ENCODE measurements at places on chromosomes 16 and 17.
A peak's percentile ranks its signal among the peaks of the same experiment; 100 is the strongest.

DNA sequence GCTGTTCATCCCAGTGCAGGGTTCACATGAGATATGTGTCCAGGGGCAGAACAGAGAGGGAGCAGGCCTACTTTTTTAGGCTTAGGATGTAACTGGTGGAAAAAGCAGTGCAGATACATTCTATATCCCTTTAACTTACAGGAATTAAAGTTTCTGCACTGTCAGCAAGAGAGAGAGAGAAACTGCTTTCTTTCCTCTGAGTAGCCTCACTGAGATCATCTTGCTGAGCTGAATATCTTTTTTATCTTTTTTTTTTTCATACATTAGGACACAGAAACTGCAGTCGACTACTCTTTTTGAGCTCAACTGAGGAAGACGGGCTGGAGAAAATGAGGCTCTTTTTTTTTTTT, 50.1 kb downstream of the CNGB1 start:
- DNase-seq = no peak

- peak; percentile 78 for DNase-seq
Observed at GRCh38 chr17:38912221-38912813, 13.1 kb upstream of the LASP1NB start.

DNA sequence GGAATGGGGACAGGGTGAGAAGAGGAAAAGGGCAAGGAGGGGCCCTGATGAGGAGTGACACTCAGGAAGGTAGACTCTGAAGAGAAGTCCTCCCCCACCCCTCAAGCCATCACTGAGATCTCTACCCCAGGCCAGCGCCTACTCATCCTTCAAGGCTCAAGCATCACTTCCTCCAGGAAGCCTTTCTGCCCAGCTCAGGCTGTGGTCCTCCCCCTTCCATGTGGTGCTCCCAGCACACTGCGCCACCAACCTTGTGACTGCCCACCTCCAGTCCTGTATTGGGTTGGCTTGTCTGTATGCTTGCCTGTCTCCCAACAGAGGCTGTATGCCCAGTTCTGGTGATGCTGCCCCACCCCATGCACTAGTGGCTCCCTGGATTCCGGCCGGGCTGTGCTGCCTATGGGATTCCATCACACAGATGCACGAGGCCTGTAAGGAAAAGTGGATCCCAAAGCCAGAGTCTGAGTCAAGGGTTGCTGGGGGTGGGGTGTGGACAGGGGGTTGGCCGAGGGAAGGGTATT, 19.8 kb upstream of the ZFP90 start:
- DNase-seq = no peak

DNA sequence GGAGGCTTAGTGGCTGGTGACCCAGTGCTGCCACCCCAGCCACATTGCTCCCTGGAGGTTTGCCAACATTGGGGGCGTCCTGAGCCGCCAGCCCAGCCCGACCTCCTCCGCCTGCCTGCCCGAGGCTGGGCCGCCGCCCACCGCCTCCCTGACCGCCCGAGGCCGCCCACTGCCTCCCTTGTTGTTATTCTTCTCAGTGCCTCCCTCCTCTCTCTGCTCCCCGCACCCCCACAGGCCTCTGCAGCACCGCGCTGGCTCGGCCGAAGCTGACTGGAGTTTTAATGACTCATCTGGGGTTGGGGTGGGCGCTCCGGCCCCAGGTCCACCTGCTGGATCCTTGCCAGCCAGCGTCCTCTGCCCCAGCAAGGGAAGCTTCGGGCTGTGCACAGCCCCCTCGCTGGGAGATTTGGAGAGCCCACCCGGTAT, 102.5 kb downstream of the RBFOX3 start:
- DNase-seq = no peak

DNA sequence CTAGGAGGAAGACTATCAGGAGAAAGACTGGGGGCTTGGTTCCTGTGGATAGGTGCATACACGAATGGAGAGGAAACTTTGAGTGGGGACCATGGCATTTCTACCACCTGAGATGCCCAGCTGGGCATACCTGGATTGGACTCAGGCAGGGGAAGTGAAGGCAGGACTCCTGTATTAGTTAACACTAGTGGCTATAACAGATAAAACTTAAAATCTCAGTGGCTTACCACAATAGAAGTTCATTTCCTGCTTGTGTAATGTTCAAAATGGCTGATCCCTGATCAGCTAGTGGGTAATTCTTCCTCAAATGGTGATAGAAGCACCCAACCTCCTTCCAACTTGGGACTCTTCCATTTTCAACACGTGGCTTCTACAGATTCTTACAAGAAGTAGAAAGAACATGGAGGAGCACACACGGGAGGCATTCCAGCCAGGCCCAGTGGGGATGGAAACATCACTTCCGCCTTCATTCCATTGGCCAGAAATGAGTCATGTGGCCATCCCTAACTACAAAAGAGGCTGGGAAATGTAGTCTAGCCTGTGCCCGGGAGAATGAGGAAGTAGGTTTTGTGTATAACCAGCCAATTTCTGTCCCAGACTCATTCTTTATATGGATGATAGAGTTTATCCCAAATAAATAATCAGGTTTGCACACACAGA, 112.1 kb downstream of the UTP18 start:
- no peak for DNase-seq

DNA sequence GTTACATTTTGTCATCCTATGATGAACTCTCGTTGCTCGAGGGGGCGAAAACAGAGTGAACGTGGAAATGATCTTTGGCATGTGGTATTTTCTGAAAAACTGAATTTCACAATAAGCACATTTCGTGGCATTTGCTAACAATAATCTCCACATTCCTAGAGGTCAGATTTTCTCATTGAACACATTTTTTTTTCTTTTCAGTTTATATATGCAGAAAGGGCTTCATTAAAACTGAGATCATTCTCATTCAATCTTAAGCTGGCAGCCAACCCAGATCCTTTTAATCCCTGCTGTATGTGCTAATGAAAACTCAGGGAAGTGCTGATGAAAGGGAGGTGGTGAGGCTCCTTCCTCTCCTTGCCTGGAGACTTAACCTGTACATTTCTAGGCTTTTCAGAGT, 52.6 kb downstream of the PRKCA start:
- no peak for DNase-seq

GRCh38 chr16:17469741-17470181, 999 bp downstream of the XYLT1 start:
- DNase-seq = peak; percentile 40

GRCh38 chr17:82756166-82756565, 4.3 kb downstream of the TBCD start:
- no peak for DNase-seq

DNA sequence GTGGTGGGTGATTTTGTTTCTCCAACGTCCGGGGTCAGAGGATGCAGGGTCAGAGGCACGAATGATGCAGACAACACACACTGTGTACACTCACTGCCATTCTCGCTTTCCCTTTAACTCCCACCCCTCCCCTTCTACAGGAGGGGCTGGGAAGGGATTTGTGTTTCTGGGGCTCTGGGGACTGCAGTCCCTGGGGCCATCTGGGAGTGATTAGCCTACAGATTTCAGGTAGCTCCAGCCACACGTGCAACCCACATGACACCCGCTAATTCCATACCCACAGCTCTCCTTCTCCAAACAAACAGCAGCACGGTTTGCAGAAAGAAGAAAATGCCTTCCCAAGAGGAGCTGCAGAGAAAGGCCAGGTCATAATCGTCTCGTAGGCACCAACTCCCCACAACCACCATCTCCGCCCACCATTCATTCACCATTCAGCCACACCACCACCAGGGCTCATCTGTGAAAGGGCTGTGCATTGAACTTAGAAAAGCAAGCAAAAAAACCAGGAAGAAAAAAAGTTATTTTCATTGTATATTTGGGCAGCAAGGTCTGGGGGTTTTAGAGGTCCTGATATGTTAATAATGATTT, 9.4 kb upstream of the SOX9 start:
- no peak for DNase-seq

DNA sequence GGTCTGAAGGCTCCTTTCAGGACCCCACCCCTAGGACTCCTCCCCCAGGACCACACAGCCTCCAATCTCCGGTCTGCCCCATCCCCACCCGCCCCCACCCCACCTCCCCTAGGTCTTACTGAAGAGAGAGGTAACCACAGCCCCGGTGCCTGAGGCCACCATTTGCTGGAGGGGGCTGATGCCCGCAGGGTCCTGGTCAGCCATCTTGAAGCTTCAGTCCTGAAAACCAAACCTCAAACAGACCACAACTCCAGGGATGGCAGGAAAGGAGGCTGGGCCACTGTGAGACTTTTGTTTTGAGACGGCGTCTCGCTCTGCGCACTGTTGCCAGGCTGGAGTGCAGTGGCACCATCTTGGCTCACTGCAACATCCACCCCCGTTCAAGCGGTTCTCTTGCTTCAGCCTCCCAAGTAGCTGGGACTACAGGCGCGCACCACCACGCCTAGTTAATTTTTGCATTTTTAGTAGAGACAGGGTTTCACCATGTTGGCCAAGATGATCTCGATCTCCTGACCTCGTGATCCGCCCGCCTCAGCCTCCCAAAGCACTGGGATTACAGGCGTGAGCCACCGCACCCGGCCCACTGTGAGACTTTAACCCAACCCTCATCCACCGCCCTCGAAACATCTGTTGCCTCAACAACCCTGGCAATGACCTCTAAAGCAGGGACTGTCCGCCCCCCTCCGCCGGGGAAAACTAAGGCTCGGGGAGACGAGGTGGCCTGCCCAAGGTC, 1.1 kb downstream of the SLC25A39 start:
- DNase-seq = no peak

DNA sequence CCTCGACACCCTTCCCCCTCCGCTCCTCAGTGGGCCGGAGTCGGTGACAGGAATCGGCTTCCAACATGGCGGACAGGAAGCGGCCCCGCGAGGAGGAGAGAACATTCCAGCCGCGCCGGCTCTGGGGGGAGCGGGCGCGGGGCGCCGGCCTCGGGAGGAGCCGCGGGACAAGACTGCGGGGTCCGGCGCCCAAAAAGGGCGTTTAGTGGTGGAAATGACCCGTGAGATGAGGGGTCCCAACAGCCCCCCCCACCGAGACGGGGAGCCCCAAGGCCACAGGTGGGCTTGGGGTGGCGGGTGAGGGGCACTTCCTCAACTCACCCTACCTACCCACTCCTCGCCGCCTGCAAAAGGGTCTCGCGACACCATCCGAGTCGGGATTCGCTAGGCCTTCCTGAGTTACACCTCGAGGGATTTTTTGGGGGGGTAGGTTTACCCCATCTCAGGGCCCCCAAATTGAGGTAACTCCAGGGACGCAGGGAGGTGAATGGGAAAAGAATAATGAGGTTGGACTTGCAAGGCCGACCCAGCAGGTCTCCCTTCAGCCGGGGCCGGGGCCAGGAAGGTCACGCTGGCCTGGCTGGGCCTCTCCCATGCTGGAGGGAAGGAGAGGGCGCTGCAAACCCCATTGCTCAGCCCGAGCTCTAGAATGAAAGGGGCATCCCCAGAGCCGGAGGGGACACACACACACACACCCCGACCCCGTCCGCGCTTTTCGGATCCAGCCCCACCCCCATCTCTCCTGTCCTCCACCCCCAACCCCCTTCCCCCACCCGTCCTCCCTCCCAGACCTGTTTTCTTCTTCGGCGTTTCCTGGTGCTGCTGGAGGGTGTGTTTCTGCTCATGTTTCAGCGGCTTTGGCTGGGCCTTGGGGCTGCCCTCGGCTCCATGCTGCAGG, 707 bp downstream of the NUFIP2 start:
- DNase-seq = peak; percentile 79

GRCh38 chr17:40373324-40373723, 8.8 kb upstream of the GJD3 start:
- DNase-seq = no peak

DNA sequence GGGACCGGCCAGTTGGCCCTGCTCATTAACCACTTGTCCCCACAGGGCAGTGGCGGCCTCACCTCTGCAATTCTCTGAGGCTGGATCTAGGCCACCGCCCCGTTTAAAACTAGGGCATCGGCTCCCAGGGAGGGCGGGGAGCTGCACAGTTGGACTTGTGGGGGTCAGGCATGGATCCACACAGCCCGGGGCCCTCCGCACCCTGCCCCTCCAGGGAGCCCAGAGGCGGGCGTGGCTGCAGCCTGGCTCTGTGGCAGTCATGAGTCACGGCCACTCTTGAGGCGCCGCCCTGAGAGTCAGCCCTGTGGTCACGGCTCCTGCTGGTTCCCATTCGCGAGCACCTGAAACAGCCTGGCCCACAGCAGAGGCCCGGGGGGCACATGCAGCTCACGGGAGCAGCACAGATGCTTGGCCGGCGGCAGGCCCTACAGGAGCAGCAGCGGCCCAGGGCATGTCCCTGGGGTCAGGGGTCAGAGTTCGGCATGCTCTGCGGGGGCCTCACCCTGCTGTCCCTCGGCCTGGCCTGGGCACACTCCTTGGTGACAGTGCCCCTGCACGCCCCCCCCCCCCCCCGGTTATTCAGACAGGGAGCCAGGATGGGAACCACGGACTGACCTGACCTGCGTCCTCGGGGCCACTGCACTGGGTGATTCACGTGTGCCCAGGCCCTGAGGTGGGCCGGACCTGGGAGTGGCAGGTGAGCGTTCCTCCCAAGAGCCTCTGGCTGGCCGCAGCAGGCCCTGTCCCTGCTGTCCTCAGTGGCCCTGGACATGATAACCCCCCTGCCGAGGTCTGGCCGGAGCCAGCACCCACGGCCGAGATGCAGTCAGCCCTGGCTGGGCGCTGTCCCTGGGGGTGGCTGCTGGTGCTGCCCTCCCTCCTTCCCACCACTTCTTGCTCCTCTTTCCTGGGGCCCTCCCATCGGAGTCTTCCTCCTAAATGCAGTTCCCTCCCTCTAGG, 8.2 kb downstream of the CAPN15 start:
- peak; percentile 56 for DNase-seq

- DNase-seq = no peak
Observed at GRCh38 chr17:56914581-56915273, 878 bp upstream of the TRIM25 start.

GRCh38 chr17:5516060-5516792, 29.9 kb downstream of the MIS12 start:
- no peak for DNase-seq

DNA sequence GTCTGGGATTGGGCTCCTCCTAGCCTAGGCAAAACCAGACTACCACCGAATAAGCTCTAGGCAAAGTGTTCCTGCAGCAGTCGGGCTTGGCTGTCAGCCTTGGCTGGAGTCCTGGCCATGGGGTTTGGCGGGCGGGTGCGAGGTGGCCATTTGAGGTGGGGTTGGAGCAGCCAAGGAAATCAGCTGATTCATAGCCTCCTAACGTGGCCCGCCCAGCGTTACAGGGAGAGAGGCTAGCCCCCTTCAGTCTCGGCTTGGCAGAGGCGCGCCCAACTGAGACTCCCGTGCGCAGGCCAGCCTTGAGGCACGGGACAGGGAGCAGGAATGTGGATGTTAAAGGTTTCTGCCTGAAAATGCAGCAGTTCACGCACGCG, 1.9 kb downstream of the PMP22 start:
- peak; percentile 92 for DNase-seq

GRCh38 chr17:55059724-55060123, 91.2 kb downstream of the STXBP4 start:
- no peak for DNase-seq

GRCh38 chr17:83155128-83156121, 76.0 kb downstream of the METRNL start:
- DNase-seq = peak; percentile 69

DNA sequence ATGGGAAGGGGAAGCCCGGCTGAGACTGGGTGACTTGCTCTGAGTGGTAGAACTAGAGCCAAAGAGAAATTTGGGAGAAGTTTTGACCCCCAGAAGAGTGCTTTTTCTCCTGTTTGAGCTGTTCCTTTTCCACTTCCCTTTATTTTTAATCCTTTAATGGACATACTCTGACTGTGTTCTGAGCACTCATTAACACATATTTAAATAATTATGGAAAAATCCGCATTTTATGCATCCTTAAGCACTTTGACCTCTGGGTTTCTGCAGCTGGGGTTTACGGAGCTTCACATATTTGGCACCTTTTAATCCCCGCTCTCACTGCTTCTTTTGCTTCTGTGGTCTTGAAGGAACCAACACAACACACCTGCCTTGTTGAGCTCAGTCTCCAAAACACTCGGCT, 114.7 kb downstream of the FOXL1 start:
- DNase-seq = no peak

GRCh38 chr17:39277110-39277509, 51.4 kb upstream of the STAC2 start:
- no peak for DNase-seq

All from Right ventricle myocardium superior (tissue), 1 donor.